ENCODE measurements at places on chromosomes 16 and 17.
A peak's percentile ranks its signal among the peaks of the same experiment; 100 is the strongest.

DNA sequence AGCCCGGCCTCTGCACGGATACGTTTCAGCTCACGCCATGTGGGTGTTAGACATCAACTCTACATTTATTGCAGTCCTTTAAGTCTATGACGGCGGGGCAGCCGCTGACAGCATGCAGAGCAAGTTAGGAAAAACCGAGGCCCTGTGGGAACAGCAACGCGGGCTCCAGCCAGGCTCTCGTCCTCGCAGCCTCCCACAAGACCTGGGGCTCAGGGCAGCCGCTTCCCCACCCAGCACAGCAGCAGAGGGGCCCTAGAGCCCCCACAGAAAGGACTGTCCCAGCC is 3.7 kb upstream of the MRPS34 start:
- no peak for DNase-seq

DNA sequence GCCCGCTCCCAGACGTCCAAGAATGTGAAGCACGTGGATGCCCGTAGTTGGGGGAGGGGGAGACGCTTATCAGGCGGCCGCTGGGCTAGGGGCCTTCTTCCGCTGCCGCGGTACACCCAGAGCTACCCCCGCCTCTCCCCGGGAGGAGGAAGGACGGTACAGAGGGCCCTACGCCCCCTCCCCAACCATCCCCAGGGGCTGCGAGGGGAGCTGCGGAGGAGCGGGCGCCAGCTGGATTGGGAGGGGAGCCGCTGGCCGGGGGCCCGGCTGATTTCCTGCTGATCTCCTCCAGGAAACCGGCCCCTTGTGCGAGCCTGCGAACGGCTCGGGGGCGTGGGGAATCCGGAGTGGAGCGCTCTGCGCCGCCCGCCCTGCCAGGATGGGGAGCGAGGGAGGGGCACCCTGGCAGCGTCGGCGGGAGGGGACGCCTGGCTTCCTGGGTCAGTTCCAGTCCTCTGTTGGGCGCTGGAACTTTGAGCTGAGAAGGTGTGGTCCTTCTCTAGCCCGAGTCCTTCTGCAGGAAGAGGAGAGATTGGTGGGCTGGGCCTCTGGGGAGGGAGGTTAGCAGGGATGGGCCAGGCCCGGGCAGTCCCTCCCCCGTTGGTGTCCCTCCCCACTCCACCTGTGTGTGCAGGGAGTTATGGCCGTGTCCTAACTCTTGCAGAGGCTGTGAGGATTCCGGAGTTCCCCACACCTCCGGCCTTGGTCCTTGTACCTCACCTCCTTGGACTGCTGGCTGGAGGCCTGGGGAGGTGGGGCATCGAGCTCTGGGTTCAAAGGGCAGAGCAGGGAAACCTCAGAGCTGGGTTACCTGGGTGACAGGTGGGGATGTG is 19.2 kb downstream of the GJD3 start:
- DNase-seq = no peak

- no peak for DNase-seq
Observed at GRCh38 chr17:74274060-74274708, at the start of gene DNAI2. DNAI2 (plus strand) TSS chr17:74274234; CDS start chr17:74281818, 7,584 bp downstream.

GRCh38 chr16:27230562-27231001 is 27.3 kb downstream of the KDM8 start:
- DNase-seq = peak; percentile 72

GRCh38 chr17:41536741-41537613 is 8.9 kb upstream of the KRT19 start:
- no peak for DNase-seq

- no peak for DNase-seq
Observed at GRCh38 chr16:17360693-17361122, 110.1 kb downstream of the XYLT1 start.

DNA sequence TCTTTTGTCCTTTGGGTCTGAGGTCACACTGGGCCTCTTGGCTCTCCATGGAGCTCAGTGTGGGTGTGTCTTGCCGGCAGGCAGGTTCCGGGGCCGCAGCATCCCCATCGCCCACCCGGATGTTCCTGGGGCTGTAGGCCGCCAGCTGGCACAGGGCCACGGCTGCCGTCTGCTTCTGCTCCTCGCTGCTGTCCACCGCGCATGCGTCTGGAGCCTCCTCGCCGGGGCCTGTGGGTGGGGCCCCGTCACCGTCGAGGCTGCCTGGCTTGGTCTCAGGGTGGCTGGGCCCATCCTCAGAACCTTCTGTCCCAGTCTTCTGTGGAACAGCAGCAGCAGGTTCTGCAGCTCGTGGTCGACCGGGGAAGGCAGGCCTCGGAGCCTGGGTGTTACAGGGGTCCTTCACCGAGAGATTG is 9.6 kb downstream of the ZNF750 start:
- DNase-seq = no peak

GRCh38 chr16:50270510-50271147 is 4.3 kb downstream of the ADCY7 start:
- DNase-seq = no peak

GRCh38 chr17:49076573-49077384 is 55.8 kb upstream of the B4GALNT2 start:
- no peak for DNase-seq

DNA sequence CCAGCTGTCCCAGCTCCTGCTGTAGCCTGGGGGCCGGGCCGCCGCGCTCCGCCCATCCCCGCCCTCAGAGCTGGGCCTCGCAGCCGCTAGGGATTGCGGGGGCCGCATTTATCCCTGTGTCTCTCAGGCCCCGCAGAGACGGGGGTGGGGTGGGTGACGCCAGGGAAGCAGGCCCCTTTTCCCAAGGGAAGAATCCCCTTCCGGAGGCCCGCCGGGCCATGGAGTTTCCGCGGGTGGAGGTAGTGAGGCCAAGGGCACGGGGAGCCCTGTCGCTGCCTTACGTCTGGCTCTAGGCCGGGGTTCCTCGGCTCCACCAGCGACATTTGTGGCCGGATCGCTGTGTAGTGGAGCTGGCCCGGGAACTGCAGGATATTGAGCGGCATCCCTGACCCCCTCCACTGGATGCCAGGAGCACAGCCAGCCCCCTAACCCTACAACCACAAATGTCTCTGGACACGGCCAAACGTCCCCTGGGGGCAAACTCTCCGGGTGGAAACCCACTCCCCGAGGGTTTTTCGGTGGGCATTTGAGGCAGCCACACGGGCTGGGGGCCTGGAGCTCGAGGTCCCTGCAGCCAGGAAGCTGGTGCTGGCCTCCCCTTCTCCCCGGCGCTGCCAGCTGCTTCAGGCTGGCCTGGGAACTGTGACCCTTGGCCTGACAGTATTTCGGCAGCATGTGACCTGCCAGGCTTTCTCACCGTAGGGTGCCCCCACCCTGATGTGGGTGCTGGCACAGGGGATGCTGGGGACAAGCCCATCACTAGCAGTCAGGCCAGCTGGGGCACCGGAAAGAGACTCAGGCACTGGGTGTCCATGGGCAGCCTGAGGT is 12.0 kb upstream of the CD300A start:
- DNase-seq = no peak
